ENCODE measurements at places on chromosomes 6 and 20.

GRCh38 chr20:32920066-32920465 is 61.3 kb downstream of the EFCAB8 start:
- no peak overlapping the region for H3K27ac ChIP-seq
- peak; percentile 63 for DNase-seq
- H3K36me3 ChIP-seq, result no peaks in the 10 kb centered on the region
- H3K4me1 ChIP-seq, result no peaks in the 10 kb centered on the region

- H3K36me3 ChIP-seq, result no peaks in the 10 kb centered on the region
- H3K27ac ChIP-seq, result no peak overlapping the region
- peaks cover 2% of the 10 kb centered on the region for H3K27me3 ChIP-seq
- no peak overlapping the region for H3K4me3 ChIP-seq
These were observed 255.6 kb downstream of the PREX1 start for GRCh38 chr20:48571949-48572847.

- no peaks in the 10 kb centered on the region for H3K36me3 ChIP-seq
- no peak overlapping the region for H3K27ac ChIP-seq
- H3K4me3 ChIP-seq, result no peak overlapping the region
- H3K27me3 ChIP-seq, result no peaks in the 10 kb centered on the region
- no peaks in the 10 kb centered on the region for H3K4me1 ChIP-seq
These were observed 84.2 kb downstream of the UST start for GRCh38 chr6:148831064-148831463.

DNA sequence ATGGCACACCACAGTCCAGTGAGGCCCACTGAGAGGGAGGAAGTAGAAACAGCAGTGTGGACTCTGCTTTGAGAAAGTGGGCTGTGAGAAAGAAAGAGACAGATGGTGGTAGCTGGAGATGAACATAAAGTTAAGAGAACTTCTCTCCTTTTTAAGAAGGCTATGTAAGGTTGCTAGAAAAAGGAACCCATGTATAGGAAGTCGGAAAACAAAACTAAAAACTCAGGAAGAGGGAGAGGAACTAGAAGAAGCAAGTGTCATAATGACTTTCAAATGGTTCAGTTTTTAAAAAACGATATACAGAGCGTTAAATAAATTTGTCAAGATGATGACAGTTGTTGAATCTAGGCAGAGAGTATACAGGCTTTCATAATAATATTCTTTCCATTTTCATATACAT is 25.4 kb upstream of the GMNN start:
- no peaks in the 10 kb centered on the region for H3K36me3 ChIP-seq
- no peak overlapping the region for H3K4me3 ChIP-seq
- H3K27me3 ChIP-seq, result peaks cover 3% of the 10 kb centered on the region
- DNase-seq, result no peak
- H3K4me1 ChIP-seq, result no peaks in the 10 kb centered on the region
